SW480 (cell line): ENCODE measurements at places on chromosomes 11 and 22.
A peak's percentile ranks its signal among the peaks of the same experiment; 100 is the strongest.

DNA sequence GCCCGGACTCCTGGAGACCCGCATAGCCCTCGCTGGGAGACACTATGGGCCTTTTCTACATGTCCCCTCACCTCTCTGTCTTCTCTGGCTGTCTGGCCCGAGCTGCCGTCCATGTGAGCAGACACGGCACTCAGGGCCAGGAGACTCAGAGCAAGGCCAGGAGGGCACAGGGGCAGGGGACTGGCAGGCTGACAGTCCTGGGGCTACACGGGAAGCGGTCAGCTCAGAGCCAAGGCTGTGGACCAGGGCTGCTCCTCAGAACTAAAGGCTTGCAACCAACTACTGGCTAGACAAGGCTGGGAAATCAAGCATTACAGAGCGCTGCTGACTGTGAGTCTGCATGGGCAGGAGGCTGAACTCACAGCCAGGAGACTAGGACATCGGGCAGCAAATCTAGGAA, 56.1 kb upstream of the CDON start:
- DNase-seq: no peak

- DNase-seq: no peak
Observed at GRCh38 chr11:29773656-29774264, 243.1 kb downstream of the KCNA4 start.

DNA sequence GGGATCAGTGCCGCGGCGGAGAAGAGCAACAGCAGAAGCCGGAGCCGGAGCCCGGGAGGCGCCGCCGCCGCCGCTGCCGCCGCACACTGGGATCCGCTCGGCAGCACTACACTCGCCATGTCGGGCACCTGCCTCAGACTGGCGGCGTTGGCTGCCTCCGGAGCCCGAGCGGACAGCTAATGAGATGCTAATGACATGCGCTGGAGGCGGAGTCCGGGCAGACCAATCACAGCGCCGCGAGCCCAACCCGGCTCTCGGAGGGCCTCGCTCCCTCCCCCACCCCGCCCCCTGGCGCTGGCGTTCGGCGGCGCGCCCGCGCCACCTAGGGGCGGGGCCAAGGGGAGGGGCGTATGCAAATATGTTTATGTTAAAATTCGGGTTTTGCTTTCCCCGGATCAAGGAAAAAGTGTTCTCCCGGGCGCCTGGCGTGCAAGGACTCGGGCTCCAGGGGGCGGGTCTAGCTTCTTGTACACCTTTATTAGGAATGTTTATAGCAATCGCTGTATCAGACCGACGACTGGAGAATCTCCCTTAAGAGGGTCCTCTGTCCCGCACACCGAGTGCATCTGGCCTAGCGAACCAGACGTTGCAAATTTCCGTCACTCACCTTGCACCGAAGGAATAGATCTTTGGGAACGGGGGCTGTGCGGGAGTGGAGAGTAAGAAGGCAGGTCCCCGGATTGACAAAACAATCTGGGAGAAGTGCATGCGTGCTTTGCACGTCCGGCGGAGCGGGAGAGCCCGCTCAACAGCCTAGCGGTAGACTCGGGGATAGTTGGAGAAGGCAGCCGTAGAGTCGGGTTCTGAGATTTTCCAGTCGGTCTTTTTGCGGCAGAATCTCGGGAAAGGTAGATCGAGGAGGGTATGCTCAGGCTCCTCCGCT, at the start of gene CADM1:
CADM1 (minus strand) TSS at position 140 of the 883 bp plus-strand sequence.
- DNase-seq: peak; percentile 96

- DNase-seq: no peak
Observed at GRCh38 chr11:86490582-86490981, 115.9 kb downstream of the CCDC81 start.

DNA sequence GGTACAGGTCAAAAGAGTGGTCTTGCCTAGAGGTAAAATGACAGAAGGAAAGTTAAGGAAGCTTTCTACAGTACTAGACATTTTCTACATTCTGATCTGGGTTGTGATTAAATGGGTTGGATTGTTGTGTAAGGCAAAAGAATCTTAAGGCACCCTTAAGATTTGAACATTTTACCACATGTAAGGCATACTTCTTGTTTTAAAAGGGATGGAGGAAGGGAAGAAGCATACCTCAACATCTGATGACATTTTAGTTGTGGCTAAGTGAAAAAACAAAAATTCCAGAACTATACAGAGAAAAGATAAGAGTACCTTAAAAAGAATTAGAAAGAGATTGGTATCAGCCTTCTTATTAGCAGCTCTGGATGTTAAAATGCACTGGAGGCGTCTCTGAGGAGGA, 356.0 kb upstream of the CADM1 start:
- DNase-seq: no peak

DNA sequence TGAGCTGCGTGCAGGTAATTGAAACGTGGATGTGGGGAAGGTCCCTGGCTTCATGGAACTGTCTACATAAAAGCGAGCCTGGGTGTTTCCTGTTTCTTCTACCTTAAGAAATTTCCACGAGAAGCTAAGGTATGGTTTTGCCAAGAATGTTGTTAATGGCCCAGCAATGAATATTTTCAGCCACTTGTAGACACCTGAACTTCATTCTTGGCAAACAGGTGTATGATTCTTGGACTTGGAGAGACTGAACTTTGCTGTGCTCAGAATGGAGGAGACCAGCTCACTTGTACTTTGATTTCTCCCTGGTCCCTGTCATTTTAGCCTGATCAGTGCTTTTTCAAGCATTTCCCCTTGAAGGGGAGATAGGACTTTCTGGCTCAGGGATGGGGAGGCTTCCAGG, 20.8 kb downstream of the LRP5 start:
- DNase-seq: no peak

GRCh38 chr11:12258451-12258850, 118.9 kb upstream of the PARVA start:
- no peak for DNase-seq

GRCh38 chr22:47486569-47487312, 724.3 kb downstream of the TBC1D22A start:
- DNase-seq: peak; percentile 13

GRCh38 chr11:133676265-133676664, 144.0 kb upstream of the OPCML start:
- DNase-seq: no peak

- no peak for DNase-seq
Observed at GRCh38 chr11:113213549-113213948, 100.8 kb upstream of the TTC12 start.

- DNase-seq: no peak
Observed at GRCh38 chr11:61422226-61422625, 7.5 kb downstream of the CPSF7 start.

DNA sequence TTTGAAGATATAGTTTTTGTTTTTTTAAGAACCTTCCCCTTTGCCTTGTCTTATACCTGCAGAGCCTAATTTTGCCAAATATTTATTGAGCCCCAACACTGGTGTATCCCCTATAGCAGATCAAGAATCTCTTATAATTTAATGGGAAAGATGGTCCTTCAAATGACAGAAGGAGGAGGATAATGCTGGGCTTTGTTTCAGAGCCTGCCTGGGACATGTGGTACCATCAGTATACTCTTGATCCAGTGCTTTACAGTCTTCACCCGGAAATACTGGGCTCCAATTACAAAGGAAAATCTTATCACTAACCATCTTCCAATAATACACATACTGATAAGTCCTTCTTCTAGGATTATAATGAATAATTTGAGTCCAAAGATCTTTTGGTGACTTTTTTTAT, 84.7 kb downstream of the GAB2 start:
- no peak for DNase-seq

DNA sequence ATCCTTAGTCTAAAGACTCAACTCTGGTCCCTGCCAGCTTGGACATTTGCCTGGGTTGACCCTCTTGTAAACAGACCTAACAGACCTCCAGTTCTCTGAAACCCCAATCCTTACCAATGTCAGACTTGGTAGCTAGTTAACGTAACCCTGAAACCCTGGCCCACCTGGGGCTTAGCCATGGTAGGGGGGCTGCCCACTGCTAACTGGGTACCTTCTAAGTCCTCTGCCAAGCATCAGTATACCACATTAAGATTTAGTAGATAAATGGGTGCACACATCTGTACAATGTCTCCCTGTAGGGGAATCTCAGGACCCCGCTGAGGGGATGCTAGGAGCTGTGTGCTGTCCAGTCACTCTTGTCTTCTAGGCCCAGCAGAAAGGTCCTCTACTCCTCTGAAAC, 29.9 kb upstream of the TH start:
- DNase-seq: no peak

DNA sequence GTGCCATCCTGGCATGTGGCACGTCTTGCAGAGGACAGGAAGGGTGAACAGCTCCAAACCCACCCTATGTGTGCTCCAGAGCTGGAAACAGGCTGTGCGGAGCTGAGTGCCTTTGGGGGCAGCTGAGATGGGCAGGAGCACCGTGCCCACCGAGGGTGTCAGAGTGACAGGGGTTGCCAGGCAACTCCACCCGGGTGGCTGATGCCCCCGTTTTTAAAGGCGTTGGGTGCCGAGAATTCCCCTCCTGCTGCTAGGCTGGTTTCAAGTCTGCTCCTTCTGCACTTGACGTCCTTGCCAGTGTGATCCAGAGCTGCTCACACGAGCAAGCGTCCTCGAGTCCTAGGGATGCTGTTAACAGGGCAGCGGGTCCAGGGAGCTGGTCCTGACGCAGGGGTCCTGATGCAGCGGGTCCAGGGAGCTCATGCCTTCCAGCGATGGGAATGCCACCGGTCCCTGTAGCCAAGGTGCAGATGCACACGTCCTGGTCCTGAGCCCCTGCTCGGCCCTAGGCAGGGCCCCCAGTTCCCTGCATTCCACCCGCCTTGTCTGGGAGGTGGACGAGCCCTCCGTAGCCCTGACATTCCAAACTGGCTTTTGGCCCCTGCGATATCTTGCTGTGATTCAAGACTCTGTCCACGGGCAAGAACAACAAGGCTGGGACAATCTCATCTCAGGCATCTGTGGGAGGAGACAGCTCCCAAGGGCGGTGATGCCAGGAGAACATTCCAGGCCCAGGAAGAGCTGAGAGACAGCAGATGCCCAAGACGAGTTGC, 4.9 kb downstream of the KCNQ1 start:
- no peak for DNase-seq

- peak; percentile 14 for DNase-seq
Observed at GRCh38 chr11:130769782-130770535, 146.3 kb downstream of the SNX19 start.

GRCh38 chr11:122468965-122469364, 186.6 kb upstream of the UBASH3B start:
- no peak for DNase-seq

DNA sequence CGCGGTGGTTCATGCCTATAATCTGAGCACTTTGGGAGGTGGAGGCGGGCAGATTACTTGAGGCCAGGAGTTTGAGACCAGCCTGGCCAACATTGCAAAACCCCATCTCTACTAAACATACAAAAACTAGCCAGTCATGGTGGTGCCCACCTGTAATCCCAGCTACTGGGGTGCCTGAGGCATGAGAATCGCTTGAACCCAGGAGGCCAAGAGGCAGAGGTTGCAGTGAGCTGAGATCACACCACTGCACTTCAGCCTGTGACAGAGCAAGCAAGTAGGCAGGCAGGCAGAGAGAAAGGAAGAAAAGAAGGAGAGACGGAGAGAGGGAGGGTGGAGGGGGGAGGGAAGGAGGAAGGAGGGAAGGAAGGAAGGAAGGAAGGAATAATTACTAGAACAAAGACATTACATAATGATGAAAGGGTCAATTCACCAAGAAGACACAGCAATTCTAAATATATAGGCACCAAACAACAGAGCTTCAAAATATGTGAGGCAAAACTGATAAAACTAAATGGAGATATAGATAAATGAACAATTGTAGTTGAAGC, 13.8 kb upstream of the CLDN5 start:
- no peak for DNase-seq

GRCh38 chr22:24584166-24584790, 8.6 kb downstream of the LRRC75B start:
- no peak for DNase-seq

- DNase-seq: no peak
Observed at GRCh38 chr22:22865311-22866072, 22.1 kb upstream of the IGLL5 start.

- no peak for DNase-seq
Observed at GRCh38 chr22:36783743-36784142, 7.8 kb upstream of the IFT27 start.

GRCh38 chr11:1728931-1729691, 21.3 kb downstream of the IFITM10 start:
- no peak for DNase-seq

- no peak for DNase-seq
Observed at GRCh38 chr11:115700496-115700895, 196.3 kb upstream of the CADM1 start.

DNA sequence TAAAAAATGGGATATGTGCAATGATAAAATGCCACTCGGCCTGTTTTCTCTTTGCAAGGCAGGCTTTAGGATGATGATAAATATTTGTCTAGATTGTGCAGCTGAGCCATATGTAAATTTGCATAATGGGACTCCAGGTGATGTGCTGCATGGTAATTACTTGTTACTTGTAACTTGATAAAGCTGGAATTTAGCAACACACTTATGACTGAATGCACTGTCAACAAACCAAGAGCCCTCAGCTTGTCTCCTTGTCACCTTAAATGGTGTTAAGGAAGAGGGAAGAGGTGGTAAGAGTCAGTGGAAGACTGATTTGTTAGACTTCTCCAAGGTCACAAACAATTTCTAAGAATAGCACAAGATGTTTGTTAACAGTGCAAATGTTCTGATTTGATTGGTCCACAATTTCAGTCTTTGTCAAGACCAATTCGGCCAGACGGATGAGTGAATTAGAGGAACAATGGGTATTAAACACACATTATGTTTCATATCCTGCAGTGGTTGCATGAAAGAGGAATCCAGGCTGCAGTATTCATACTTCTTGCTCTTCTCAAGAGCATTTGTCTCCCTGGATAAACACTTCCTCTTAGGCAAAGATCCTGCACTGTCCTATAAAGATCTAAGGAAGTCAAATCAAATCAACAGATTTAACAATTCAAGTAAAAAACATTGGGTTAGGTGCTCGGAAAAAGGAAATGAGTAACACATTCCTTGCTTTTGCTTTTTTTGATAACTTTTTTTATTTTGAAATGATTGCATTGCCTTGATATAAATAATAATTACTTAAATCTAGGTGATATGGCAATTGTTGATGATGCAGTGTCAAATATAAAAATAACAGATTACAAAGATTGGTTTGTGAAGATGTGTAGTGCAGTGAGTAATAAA, 448.3 kb upstream of the DDI1 start:
- DNase-seq: no peak

GRCh38 chr11:61359516-61359915, 2.2 kb downstream of the CYB561A3 start:
- DNase-seq: no peak

- DNase-seq: no peak
Observed at GRCh38 chr11:47586098-47586855, at the start of gene FAM180B. Gene FAM180B, plus strand, starts transcription at chr11:47586678. Its CDS starts 91 bp downstream, at chr11:47586769.
